ENCODE measurements at places on chromosomes 1 and 21.

- no peak for DNase-seq
Observed at GRCh38 chr1:83500531-83500930, 498.4 kb downstream of the TTLL7 start.

DNA sequence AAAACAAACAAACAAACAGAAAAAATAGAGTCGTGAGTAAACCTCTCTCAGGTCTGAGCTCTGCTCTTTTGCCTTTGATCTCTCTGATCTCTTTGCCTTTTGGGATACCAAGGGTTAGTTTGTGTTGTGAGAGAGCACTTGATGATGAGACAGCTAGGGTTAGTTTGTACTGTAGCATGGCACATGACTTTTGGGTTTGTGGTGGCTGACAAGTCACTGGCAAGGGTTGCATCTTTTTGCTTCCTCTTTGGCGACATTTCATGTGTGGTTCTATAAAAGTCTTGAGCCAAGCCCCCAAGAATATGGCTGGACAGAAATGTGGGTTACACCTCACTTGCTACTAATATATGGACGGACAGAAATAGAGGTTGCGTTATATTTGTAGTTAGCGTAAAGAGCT, 60.5 kb downstream of the TESK2 start:
- DNase-seq: no peak

DNA sequence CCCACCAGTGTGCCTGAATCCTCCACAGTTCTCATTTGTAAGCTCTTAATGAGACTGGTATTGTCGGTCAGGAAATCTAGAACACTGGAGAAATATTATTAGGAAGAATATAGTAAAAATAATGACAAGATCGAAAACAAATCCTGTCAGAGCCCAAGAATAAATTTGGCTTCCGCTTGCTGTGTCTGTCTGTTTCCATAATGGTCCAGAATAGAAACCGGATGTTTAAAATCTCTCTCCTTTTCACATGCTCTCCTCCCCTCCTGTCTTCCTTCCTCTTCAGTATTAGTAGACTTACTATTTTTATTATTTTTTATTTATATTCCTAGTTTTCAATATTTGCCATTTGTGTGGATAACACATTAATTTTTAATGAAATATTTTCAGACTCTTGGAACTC, 187.7 kb downstream of the SDCCAG8 start:
- no peak for DNase-seq

DNA sequence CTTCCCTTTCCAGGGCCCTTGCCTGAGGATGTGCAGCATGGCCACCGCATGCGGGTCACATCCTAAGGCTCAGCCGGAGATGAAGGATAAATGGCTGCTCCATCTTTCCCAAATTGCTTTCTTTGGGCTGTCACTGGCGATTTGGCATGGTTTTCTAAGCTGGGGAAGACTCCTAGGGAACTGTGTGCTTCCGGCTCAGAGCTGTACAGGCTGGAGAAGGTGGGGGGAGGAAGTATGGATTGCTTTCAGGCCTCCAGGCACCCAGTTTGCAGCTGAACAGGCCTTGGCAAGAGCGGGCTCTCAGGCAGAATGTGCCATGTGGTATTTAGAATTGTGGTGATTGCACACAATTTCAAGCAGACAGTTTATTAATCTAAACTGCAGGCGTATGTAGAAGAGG, 48.9 kb downstream of the TMEM53 start:
- DNase-seq: no peak

GRCh38 chr21:15210235-15210678, 145.5 kb upstream of the NRIP1 start:
- no peak for DNase-seq

DNA sequence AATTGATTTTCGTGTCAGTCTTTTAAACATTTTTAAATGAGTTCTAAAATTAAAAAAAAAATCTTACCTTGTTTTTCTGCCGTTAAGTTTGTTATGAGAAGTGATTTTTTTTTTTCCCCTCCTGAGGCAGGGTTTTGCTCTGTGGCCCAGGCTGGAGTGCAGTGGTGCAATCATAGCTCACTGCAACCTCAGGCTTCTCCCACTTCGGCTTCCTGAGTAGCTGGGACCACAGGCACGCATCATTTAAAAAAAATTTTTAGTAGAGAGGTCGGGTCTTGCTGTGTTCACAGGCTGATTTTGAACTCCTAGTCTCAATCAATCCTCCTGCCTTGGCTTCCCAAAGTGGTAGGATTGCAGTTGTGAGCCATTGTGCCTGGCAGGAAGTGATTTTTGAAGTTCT, 41.1 kb downstream of the MTR start:
- no peak for DNase-seq

DNA sequence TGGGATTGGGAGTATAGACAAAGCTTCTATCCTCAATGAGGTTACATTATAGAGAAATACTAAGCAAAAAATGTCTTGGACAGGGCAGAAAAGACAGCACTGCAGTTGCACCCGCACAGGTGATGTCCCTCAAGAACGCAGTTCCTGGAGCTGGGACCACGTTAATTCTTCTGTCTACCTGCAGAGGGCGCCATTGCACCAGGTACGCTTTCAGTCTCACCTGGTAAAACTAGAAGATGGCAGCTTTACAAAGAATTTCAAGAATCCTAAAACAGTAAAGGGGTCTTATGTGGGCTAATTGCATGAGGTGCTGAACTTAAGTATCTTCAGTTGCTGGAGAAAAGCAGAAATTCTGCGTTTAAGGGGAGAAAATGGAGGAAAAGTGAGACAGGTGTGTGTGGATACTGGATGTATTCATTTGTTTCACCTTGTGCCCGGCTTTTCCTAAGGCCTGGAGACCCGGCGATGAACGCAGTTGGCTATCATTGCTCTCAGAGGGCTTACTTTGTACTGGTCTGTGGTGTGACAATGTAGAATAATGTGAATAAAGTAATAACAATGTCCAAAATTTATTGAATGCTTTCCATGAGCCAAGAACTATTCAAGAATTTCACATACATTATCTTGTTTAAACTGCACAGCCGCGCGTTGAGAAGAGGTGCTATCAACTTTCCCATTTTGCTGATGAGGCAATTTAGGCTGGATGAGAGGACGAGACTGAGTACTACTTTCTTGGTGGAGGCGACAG, 276.3 kb upstream of the GREM2 start:
- DNase-seq: peak; percentile 6

DNA sequence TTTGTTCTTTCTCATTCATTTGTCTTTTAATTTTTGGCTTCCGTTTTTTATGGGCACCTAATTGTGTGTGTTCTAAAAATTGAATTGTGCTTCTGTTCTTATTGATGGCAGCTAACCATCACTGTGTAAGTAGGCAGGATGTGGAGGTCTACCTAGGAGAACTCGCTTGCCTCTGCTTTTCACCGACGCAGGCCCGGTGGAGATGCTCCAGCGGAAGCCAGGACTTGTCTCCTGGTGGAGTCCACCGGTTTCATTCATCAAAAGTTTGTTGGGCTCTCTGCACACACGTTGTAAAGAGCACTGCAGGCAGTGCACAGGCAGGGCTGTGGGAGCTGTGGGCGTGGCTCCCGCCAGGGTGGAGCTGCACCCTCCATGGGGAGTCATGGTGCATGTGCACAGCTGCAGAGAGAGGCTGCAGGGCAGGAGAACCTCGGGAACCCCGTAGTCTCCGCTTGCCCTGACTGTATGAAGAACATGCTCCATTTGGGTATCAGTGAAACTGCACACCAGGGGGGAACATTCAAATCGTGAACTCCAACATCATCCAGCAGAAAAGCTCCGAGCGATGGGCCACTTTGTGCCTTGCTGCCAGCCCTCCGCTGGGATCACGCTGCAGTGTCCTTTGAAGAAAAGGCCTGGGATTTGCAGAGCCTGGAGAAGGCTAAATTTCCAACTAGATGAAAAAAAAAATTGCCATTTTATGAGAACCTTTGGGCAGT, 6.0 kb upstream of the C1orf174 start:
- DNase-seq: no peak

DNA sequence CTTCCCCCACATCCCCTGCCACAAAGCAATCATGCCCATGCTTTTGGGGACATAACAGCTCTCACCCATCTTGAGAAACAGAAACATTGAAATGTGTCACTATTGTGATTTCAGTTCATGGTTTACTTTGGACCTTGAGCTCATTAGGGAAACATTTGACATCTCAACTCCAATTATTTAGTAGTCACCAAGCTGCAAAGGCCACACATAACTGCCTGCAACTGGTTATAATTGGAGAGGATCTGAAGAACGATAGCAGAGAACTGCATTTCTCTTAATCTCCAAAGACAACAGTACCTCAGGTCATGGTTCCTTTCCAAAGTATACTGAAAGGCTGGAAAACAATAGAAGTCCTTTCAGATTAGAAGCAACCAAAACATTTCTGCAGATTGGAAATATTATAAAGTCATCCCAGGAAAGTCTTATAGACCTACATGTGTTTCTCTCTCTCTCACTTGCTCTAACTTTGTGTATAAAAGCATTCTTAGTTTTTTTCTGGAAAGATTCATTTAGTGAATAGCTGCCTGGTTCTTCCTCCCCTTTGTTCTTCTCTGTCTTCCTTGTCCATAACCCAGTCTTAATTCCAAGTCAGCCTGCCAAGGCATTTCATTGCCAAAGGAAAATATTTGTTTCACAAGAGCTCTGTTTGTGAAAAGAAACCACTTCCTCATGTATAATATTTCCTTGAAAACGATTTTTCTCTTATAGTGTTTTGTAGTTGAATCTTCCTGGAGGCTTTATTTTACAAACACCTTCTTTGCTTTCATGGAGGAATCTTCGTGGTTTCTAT, 426.8 kb downstream of the ADGRL2 start:
- no peak for DNase-seq

DNA sequence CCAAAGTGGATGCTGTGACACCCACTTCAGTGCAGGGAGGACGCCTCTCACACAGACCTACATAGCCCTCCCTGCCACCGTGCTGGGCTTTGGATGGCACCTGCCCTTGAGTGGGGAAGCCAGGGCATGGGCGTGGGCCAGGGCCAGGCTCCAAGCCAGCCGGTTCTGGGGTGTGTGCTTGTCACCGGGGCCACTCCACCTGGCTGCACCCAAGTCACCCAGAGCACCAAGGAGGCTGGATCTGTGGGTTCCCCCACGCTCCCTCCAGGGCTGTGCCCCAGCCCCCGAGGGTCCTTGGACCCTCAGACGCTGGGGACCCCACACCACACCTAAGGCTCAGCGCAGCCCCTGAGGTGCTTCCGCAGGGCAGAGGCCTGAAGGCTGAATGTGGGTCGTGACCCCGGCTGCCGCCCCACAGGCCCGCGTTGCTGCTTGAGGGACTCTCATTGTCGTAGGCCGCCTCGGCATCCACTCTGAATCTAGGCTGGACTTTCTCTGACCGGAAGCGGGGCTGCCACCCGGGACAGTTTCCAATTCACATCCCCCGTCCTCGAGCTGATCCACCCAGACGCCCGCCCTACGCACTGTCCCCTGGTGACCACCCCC, 1.5 kb downstream of the MXRA8 start:
- DNase-seq: no peak

- no peak for DNase-seq
Observed at GRCh38 chr1:98044766-98045165, 123.9 kb upstream of the DPYD start.

- DNase-seq: no peak
Observed at GRCh38 chr1:110465038-110465813, 14.3 kb downstream of the PROK1 start.

DNA sequence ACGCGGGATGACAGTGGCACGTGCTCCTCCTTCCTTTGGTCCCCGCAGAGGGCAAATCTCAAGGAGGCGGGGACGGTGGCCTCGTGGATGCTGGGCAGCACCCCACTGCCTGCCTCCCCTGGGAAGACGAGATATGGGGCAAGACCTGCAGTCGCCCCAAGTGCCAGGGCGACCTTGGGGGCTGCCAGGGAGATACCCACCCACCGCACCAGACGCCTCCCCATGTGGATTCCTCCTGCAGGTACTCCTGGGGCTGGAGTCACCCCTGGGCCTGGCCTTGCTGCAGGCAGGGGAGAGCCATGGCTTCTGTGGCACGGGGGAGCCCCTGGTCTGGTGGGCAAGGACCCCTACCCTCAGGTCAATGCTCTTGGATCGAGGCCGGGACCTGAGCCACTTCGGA, 5.9 kb upstream of the AURKAIP1 start:
- DNase-seq: no peak

DNA sequence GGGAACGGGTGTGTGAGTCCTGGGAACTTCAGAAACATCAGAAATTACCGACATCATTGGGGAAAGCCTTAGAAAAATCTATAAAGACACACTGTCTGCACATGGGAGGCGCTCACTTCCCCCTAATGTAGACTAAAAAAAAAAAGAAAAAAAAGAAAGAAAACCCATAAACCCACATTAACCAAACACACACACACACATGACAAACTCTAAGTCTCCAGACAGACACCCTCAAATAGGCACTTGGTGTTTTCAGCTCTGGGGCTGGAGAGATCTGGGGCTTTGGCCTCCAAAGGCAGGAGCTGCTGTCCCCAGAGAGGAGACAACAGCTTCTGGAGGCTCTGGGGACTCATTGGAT, 13.2 kb upstream of the SDHB start:
- DNase-seq: no peak

GRCh38 chr1:90671251-90671650, 45.9 kb downstream of the BARHL2 start:
- DNase-seq: no peak

DNA sequence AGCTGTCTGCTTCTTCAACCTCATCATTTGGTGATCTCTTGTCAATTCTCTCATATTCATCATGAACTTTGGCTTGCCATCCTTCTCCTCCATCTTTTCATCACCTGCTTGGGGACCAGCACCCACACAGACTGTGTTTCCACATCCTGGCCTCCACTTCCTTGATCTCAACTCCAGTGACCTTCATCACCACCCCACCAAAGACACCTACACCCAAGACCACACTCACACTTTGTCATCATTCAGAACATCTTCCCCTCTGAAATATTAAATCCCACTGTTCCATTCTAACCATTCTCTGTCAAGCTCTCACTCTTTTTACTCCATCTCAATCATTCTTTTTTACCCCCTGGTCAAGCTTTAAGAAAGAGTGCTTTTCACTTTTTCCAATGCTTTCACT, 115.5 kb upstream of the VAV3 start:
- DNase-seq: no peak

GRCh38 chr1:208366559-208366958, 122.4 kb upstream of the PLXNA2 start:
- no peak for DNase-seq

- no peak for DNase-seq
Observed at GRCh38 chr1:69852706-69853105, 285.0 kb downstream of the LRRC7 start.

- no peak for DNase-seq
Observed at GRCh38 chr1:210362526-210362925, 33.8 kb downstream of the HHAT start.

DNA sequence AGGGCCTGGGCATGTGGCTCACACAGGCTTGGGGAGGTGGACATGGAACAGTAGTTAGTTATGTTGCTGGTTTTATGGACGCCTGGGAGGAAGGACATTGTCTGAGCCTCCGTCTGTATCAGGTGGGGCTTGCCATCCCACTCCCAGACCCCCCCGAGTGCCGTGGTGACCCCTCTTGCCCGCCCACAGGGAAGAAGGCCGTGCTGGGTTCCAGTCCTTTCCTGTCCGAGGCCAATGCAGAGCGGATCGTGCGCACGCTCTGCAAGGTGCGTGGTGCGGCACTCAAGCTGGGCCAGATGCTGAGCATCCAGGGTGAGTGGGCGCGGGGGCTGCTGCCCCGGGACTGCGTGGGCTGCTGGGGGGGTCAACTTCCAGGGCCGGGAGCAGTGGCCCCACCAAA, 41.7 kb downstream of the COQ8A start:
- no peak for DNase-seq

- peak; percentile 57 for DNase-seq
Observed at GRCh38 chr1:25031966-25032667, 102.0 kb upstream of the RUNX3 start.

GRCh38 chr1:220217383-220217988, 54.8 kb downstream of the RAB3GAP2 start:
- peak; percentile 17 for DNase-seq
